ENCODE measurements at places on chromosomes 12 and 14.

- H3K36me3 ChIP-seq = no peaks in the 10 kb centered on the region
- no peaks in the 10 kb centered on the region for H3K4me1 ChIP-seq
- H3K27me3 ChIP-seq = no peaks in the 10 kb centered on the region
- no peak overlapping the region for H3K4me3 ChIP-seq
- no peak for DNase-seq
- no peak overlapping the region for H3K27ac ChIP-seq
Observed at GRCh38 chr12:107057071-107057834, 36.1 kb downstream of the CRY1 start.

DNA sequence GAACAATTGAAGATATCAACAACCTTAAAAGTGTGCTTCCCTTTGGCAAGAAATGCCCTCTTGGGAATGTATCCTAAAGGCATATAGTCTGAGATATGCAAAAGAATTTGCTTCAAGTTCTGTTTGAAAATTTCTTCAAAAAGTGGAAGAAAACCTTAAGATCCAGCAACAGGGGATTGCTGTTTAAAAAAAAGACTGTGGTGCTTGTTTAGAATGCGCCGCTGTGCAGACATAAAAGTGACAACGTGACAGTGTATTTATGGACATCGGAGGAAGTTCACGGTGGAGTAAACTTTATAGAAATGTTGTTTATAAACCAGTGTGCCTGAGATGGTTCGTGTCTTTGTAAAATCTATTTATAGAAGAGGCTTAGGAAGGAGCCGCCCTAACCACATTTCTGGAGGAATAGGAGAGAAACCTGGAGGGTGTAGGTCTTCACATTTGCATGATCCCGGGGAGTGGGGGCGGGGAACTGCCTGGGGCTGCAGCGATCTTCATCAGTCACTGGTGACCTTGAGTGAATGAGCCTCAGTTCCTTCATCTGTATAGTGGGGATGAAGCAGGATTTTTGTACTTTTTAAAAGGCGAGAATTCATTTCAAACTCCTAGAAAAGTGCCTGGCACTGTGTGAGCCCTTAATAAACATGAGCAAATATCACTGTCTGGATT, 27.5 kb downstream of the ADGRD1 start:
- H3K4me3 ChIP-seq = no peak overlapping the region
- DNase-seq = no peak
- H3K27me3 ChIP-seq = peaks cover 34% of the 10 kb centered on the region
- H3K4me1 ChIP-seq = peaks cover 6% of the 10 kb centered on the region
- no peak overlapping the region for H3K27ac ChIP-seq

DNA sequence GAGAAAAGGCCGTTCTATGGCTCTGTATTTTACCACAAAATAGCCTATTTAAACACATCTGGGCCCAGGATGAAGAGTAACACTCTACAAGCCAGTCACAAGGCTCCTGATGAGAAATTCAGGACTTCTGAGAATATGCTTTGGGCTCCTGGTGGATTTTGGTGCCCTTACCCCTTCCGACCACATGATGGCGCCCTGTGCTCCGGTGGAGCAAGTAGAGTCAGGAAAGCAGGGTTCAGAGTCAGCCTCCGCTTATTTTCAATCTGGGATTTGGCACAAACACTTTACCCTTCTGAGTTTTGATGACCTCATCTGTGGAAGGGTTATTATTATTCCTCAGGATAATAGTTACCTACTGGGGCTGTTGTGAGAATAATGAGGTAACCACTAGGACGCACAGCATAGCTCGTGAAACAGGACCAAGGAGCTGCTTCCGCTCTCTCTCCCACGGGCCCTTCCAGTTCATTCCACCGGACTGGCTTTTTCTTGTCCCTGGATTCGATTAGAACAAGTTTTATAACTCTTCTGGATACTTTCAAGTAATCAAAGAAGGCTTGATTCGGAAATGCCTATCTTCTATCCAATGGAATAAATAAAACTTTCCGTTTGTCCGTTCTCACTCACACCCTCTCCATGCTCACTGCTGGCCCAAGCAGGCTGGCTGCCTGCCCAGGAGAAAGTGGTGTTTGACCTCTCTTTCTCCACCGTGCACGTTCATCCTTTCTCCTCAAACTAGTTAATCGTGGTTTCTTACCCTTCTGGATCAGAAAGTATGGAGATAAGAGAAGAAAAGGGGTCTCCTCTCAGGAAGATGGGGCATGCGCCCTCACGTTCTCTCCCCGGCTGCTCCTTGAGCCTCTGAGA, 104.6 kb downstream of the GALC start:
- DNase-seq = peak; percentile 14
- no peaks in the 10 kb centered on the region for H3K36me3 ChIP-seq
- no peak overlapping the region for H3K27ac ChIP-seq
- no peak overlapping the region for H3K4me3 ChIP-seq

DNA sequence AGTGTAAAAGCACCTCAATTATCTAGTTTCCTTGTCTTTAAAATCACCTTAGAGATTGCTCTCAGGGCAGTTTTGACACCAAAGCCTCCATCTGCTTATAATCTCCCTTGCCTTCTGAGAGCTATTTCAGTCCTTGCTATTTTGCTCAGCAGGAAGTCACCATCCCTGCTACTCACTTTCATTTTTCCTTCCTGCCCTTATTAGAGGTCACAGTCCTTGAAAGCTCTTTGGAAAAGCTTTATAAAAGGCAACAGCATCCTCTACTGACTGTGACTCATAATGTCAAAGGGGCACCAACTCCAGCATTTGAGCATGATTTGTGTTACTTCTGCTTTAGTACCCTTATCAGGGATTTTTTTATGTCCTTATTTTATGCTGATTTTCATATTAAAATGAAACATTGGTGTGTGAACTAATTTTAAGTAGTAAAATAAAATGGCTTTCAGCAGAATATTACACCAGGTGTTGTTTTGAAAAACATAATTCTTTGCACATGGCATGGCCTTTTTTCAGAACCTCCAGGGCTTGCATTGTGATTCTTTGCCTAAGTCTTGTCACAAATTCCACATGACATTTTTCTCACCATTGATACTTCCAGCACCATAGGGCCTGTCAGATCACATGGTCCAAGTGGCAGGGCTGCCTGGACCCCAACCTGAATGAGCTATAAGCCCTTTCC, 213.0 kb downstream of the ADAMTS20 start:
- no peaks in the 10 kb centered on the region for H3K36me3 ChIP-seq
- H3K4me3 ChIP-seq = no peak overlapping the region
- no peaks in the 10 kb centered on the region for H3K27me3 ChIP-seq
- peak; percentile 76 for DNase-seq
- peaks cover 6% of the 10 kb centered on the region for H3K4me1 ChIP-seq
- no peak overlapping the region for H3K27ac ChIP-seq

- H3K4me3 ChIP-seq = no peak overlapping the region
- peaks cover 5% of the 10 kb centered on the region for H3K27me3 ChIP-seq
- no peaks in the 10 kb centered on the region for H3K4me1 ChIP-seq
- H3K27ac ChIP-seq = no peak overlapping the region
- H3K36me3 ChIP-seq = no peaks in the 10 kb centered on the region
- DNase-seq = no peak
Observed at GRCh38 chr12:80400571-80400991, 43.5 kb upstream of the PTPRQ start.

DNA sequence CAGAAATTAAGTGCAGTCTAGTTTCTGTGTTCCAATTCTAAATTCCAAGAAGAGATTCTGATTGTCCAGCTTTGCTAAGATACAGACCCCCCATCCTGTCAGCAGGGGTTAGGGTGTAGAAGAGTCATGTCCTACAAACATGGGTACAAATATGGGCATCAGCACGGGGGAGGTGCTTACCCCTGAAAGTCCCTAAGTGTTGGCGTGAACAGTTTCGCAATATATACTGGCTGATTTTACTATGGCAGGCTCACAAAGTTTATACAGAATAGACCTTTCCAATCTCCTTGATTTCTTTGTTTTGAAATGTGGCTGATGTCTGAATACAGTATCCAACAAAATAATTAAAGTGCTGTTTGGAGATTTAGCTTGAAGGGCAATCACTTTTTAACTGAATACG, 71.6 kb upstream of the PPM1H start:
- no peak for DNase-seq
- no peaks in the 10 kb centered on the region for H3K36me3 ChIP-seq
- H3K4me3 ChIP-seq = no peak overlapping the region
- H3K27me3 ChIP-seq = no peaks in the 10 kb centered on the region
- H3K4me1 ChIP-seq = no peaks in the 10 kb centered on the region
- H3K27ac ChIP-seq = no peak overlapping the region

GRCh38 chr12:27462851-27463250, 16.3 kb downstream of the SMCO2 start:
- no peak overlapping the region for H3K4me3 ChIP-seq
- peaks cover 45% of the 10 kb centered on the region for H3K4me1 ChIP-seq
- H3K27ac ChIP-seq = peak overlapping the region; percentile 93
- H3K27me3 ChIP-seq = no peaks in the 10 kb centered on the region
- peak; percentile 36 for DNase-seq

- H3K36me3 ChIP-seq = peaks cover 78% of the 10 kb centered on the region
- no peak overlapping the region for H3K27ac ChIP-seq
- no peak for DNase-seq
- H3K27me3 ChIP-seq = no peaks in the 10 kb centered on the region
- H3K4me3 ChIP-seq = no peak overlapping the region
Observed at GRCh38 chr12:113939867-113940266, 26.3 kb downstream of the RBM19 start.

DNA sequence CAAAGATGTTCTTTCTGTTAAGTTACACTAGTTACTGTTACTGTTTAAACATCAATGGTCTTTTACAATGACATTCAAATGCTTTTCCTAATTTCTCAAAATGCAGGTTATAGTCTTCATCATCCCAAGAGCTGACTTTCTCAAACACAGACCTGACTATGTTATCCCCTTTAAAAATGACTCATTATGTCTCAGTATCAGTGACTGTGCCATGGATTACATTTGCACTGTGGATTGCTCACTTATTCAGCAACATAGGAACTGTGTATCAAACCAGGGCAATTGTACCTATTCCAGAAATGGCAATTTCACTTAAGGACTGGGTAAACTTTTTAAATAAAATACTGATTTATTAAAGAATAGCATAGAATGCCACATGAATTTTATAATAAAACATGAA, 630.2 kb upstream of the NOVA1 start:
- no peaks in the 10 kb centered on the region for H3K36me3 ChIP-seq
- no peak overlapping the region for H3K4me3 ChIP-seq
- H3K4me1 ChIP-seq = no peaks in the 10 kb centered on the region
- DNase-seq = no peak
- H3K27ac ChIP-seq = no peak overlapping the region

GRCh38 chr12:85630851-85631250, 205.4 kb downstream of the RASSF9 start:
- H3K36me3 ChIP-seq = no peaks in the 10 kb centered on the region
- peaks cover 8% of the 10 kb centered on the region for H3K4me1 ChIP-seq
- no peak overlapping the region for H3K4me3 ChIP-seq
- DNase-seq = no peak

DNA sequence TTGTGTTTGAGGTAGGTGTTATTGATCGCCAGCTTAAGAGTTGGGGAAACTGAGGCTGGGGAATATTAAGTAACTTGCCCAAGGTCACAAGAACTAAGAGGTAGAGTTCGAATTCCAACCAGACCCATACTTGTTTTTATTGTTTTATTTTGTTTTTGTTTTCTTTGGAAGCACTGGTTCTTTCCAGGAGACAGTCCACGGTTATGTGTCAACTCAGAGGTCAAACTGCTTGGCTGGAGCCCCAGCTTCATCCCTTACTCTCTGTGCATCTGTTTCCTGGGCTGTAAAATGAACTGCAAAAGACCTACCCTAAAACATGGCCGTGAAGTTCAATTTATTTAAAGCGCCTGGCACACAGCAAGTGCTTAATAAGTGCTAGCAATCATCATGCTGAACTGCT, 74.4 kb upstream of the MAP1LC3B2 start:
- H3K36me3 ChIP-seq = no peaks in the 10 kb centered on the region
- no peak for DNase-seq
- no peak overlapping the region for H3K4me3 ChIP-seq
- no peak overlapping the region for H3K27ac ChIP-seq
- H3K27me3 ChIP-seq = no peaks in the 10 kb centered on the region

- H3K4me3 ChIP-seq = no peak overlapping the region
- H3K4me1 ChIP-seq = no peaks in the 10 kb centered on the region
- no peak for DNase-seq
- H3K36me3 ChIP-seq = no peaks in the 10 kb centered on the region
- peaks cover 2% of the 10 kb centered on the region for H3K27me3 ChIP-seq
Observed at GRCh38 chr12:102227954-102228353, 30.3 kb upstream of the PMCH start.
